C1 segment of cervical spinal cord (tissue), 14 donors: ENCODE measurements at places on chromosomes 13 and 19.
A peak's percentile ranks its signal among the peaks of the same experiment; 100 is the strongest.

GRCh38 chr13:77387607-77388200, 60.8 kb upstream of the MYCBP2 start:
- no peak for DNase-seq

- DNase-seq: no peak
Measured at GRCh38 chr13:53474878-53475277, 446.3 kb downstream of the OLFM4 start.

- peak; percentile 25 for DNase-seq
Measured at GRCh38 chr19:4456843-4457653, 546 bp downstream of the UBXN6 start.

GRCh38 chr13:19185865-19186645, 4.4 kb upstream of the TUBA3C start:
- DNase-seq: no peak

DNA sequence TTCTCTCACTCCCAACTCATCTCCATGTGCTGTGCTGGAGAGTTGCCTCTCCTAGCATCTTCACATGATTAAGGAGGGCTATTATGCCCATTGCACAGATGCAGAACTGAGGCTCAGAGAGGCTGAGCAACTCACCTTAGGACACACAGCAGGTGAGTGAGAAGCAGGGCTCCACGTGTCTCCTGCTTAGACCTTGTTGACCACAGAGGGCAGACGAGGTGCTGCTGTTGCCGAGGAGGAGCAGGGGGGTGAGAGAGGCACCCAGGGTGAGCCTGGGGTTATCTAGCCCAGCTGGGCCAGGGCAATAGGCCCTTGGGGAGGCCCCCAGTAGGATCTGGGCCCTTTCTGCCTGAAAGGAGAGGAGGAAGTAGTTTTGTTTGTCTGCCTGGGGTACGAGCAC, 2.4 kb upstream of the HSH2D start:
- DNase-seq: no peak

- no peak for DNase-seq
Measured at GRCh38 chr19:18795540-18795939, 4.4 kb upstream of the COMP start.

GRCh38 chr19:17296273-17296672, 7.0 kb downstream of the ABHD8 start:
- DNase-seq: no peak

GRCh38 chr19:8504919-8505318, 2.5 kb upstream of the PRAM1 start:
- DNase-seq: no peak

DNA sequence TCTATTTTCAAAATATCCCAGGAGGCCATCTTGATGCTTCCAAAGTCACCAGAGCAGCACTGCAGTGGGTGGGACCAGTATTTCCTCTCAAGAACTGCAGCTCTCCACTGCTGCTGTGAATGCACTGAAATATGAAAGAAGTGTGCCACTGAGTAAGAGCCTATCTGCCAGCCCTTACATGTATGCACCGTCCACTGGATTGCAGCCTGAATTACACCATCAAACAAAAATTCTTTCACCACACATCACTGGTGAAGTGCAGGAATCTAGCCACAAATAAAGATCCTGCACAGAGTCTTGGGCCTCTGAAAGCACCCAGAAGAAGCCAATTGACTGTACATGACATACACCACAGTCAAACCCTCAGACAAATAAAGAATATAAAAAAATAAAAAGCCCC, 249.0 kb downstream of the LHFPL6 start:
- no peak for DNase-seq

DNA sequence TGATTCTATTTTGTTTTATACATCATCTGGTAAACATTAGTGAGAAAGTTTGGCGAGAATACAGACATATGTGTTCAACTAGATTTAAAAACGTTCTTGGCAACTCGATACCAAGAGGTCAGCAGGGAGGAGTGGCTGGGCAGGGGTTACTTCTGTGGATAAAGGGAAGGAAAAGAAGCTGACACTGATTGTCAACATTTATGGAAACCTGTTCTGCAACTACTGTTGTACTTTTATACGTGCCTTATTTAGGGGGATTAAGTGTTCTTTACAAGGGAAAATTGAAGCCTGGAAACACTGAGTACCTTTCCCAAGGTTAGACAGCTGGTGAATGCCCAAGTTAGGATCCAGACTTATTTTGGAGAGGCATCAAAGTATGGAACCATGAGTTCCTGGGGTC, 65.0 kb downstream of the MTUS2 start:
- DNase-seq: no peak

DNA sequence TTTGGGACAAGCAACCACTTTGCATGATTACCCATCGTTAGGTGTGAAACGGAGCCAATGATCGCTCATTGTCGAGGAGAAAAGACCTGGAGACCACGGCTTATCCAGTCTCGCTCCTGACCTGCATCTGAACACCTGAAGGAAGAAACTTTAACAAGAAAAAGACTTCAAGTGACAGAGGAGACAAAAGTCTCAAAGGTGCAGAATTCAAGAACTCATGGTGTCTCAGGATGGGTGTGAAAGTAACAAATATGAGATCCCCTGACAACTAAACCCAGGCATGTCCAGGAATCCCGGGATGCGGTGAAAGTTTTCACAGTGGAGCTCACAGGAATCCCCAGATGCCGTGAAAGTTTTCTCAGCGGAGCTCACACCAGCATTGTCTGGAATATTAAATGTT, 6.3 kb upstream of the ATP11A start:
- DNase-seq: no peak

DNA sequence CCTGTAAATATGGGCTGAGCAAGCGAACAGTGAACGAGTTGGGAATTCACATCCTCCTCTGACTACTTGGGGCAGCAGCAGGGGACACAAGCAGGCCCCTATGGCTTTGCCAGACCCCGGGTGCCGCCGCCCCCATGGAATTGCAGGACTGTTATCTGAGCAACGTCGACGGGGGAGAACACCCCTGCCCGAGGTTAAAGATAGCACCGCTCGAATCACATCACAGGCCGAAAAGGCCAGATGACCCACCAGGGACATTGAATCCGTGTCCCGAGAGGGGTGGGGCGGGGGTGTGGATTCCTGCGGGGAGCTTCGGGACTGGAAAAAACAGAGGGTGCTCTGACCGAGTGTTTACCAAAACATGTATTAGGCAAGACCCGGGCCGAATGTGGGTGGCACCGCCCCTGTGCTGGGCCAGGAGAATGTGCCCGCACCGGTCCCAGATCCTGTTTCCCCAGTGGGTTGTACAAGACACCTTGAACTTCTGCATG, 9.1 kb downstream of the FEM1A start:
- DNase-seq: no peak

DNA sequence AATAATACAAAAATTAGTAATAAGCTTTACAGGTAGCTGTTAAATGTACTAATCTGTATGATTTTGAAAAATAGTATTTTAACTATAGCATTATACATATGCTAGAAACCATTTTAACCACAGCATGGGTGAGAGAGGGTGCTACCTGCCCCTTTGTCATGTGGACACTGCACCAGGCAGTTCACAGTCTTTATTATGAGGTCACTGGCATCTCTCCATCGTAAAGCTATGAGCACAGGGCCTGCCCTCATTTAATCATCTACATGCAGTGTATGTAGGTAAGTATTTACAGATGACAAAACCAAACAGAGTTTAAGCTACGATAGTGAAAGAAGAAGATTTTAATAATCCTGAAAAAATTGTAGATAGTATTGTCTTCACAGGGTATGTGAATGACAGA, 21.7 kb downstream of the EDNRB start:
- DNase-seq: no peak

DNA sequence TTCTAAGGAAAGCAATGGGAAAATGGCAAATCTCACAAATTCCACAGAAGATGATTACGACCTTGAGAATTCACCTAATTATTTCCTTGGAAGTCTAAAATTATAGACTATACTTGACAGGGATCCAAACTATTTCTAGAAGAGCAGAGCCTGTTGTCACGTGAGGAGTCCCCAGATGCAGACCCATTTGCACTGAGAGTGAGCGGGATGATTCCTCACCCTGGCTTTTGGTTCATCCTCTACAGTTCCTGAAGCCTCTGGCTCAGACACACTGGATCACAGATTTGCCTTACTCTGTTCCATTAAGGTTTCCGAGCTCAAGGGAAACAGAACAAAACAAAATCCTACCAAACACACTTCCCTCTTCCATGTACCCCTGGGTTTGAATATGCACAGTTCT, 23.0 kb upstream of the CYSLTR2 start:
- DNase-seq: no peak

DNA sequence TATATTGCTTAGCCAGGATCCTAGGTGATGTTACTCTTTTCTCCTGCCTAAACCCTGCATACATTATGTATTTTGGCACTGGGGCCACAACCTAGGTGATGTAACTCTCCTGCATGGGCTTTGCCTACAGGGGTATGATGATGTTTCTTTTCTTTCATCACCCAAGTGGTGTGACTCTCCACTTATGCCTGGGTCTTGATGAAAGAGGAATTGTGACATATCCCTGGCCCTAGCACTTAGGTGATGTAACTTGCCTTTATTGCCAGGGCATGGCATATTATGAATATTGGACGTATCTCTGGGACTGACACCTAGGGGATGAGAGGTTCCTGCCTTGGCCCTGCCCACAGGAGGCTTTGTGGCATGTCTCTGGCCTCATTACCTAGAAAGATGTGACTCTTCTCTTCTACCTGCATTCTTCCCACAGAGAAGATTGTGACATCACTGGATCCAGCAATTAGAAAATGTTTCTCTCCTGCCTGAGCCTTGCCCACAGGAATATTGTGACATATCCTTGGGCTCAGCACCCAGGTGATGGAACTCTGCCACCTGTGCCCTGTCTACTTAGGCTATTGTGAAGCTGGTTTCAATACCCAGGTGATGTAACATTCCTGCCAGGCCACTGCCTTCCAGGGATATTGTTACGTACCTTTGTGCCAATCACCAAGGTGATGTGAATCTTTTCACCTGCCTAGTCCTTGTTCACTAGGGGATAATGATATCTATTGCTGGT, 27.3 kb upstream of the ZNF254 start:
- DNase-seq: no peak

DNA sequence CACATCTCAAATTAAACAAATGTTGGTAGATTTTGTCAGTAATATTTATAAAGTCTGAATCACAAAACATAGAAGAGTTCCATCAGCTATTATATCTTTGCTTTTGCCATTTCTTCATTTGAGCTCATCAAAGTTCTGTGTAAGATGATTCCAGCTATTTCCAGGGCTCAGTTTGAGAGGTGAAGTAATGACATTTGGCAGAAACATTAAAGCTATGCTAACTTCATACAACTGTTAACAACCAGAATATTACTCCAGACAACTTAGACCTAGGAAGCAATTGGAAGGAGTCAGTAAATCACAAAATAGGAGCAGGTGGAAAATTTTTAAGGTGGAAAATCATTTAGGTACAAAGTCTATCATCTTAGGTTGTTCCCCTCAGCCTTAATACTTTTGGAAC, 76.2 kb upstream of the CSNK1A1L start:
- no peak for DNase-seq

DNA sequence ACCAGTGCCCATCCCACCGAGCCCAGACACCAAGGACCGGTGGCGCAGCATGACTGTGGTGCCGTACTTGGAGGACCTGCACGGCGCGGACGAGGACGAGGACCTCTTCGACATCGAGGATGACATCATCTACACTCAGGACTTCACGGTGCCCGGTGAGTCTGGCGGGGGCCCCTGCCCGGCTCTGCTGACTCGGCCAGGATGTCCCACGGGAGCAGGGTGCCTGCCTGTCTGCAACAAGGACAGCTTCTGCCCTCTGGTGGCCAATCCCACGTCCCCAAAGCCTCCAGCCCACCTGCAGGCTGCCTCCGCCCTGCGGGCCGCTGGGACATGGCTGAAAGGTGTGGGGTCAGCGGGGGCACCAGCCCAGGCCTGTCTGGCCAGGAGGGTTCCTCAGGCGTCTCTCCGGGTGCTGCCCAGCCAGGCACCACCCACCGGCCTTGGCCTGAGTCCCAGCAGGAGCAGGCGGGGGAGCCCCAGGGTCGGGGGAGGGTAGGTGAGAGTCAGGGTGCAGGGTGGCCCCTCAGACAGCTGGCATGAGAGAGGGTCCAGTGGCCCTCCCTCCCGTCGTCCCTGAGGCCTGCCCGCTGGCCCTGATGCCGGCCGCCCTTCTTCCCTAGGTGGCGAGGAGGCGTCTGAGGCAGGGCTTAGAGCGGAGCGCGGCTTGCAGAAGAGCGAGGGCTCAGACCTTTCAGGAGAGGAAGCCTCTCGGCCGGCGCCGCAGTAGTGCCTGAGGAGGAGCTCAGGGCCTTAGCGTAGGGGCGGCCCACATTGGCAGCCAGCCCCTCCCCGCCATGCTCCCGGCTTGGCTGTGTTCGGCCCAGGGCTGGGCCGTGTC, 14.6 kb downstream of the CBARP start:
- no peak for DNase-seq

- DNase-seq: no peak
Measured at GRCh38 chr13:87975035-87975434, 303.9 kb downstream of the SLITRK5 start.

- DNase-seq: peak; percentile 10
Measured at GRCh38 chr13:100088273-100088643, 635 bp upstream of the PCCA start.

GRCh38 chr19:5800361-5801270, 4.3 kb upstream of the NRTN start:
- no peak for DNase-seq

GRCh38 chr13:20197361-20197834, 4.7 kb upstream of the GJB2 start:
- DNase-seq: no peak

- DNase-seq: no peak
Measured at GRCh38 chr19:3073159-3073563, 10.9 kb upstream of the TLE5 start.

GRCh38 chr13:57857945-57858344, 226.4 kb downstream of the PCDH17 start:
- no peak for DNase-seq

DNA sequence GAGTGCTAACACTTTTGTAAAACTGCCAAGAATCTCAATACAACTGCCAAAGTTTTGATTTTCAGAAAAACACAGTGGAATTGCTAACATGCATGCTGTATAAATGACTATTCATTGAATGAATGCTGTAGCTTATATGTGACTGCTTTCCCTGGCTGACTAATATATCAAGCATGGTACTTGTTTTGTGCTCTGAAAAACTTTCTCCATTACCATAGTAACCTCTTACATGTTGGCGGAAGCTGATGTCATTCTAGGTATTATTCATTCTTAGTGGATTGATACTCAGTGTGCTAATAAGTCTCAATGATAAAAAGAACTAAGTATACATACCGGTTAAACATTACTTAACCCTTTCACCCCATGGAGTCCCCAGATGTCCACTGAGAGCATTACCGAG, 166.1 kb upstream of the MYO16 start:
- no peak for DNase-seq

DNA sequence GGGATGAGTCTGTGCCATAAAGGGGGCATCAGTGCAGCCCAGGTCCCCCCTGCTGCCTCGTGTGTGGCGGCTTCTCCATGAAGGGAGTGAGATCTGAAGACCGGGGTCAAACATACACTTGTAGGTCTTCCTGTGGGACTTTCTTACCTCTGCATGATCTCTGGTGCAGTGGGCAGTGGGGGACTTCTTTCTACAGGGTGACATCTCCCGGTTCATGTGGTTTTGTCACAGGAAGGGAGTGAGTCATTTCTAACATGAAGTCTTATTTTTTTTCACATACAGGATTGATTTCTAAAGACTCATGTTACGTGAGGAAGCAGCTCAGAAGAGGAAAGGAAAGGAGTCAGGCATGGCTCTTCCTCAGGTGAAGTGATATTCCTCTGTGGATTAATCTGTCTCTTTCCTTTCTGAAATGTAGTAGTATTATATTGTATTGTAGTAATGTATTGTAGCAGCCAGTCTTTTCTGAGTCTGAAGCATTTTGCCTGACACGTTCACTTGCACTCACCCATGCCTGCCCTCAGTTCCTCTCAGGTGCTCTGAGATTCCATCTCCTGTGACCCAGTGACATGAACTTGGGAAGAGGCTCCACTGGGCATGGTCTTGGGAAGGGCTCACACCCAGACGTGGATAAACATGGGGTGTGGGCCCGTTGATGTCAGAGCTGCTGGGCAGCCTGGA, 15.7 kb downstream of the ZNF808 start:
- DNase-seq: no peak
